ENCODE measurements at places on chromosomes 11 and 22.

DNA sequence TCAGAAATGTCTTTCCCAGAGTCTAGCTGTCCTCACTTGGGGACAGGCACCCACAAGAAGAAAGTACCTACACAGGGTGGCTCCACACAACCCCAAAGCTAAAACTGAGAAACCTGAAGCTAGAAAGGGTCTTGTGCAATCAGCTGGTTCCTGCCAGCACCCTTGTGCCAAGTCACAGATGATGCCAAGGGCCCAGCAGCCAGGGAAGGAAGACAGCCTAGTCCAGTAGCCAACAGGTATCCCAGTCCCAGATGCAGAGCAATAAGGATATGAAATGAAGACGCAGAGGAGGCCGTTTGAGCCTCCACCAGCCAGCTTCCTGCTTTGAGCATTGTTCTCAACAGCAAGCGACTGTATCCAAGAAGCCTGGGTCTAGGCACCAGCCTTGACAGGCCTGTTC, 6.1 kb downstream of the PLEKHA7 start:
- H3K4me3 ChIP-seq = no peak overlapping the region
- H3K4me1 ChIP-seq = no peaks in the 10 kb centered on the region
- no peaks in the 10 kb centered on the region for H3K36me3 ChIP-seq

- H3K27me3 ChIP-seq = no peaks in the 10 kb centered on the region
- no peak for DNase-seq
- peak overlapping the region; percentile 18 for H3K4me3 ChIP-seq
- peaks cover 62% of the 10 kb centered on the region for H3K4me1 ChIP-seq
- H3K27ac ChIP-seq = no peak overlapping the region
Measured at GRCh38 chr11:130180896-130181294, 21.3 kb downstream of the ST14 start.

GRCh38 chr11:126886636-126887035, 113.9 kb downstream of the KIRREL3 start:
- H3K4me3 ChIP-seq = no peak overlapping the region
- H3K27ac ChIP-seq = no peak overlapping the region
- H3K27me3 ChIP-seq = peaks cover 2% of the 10 kb centered on the region
- H3K4me1 ChIP-seq = peaks cover 38% of the 10 kb centered on the region

- H3K36me3 ChIP-seq = no peaks in the 10 kb centered on the region
- H3K27ac ChIP-seq = no peak overlapping the region
- H3K4me1 ChIP-seq = peaks cover 34% of the 10 kb centered on the region
- H3K4me3 ChIP-seq = no peak overlapping the region
Measured at GRCh38 chr11:70725739-70726138, 327.4 kb downstream of the CTTN start.

GRCh38 chr11:1117992-1118391, 39.8 kb upstream of the MUC5AC start:
- no peak for DNase-seq
- peaks cover 4% of the 10 kb centered on the region for H3K4me1 ChIP-seq
- no peaks in the 10 kb centered on the region for H3K36me3 ChIP-seq
- H3K4me3 ChIP-seq = no peak overlapping the region
- peaks cover 38% of the 10 kb centered on the region for H3K27me3 ChIP-seq
- no peak overlapping the region for H3K27ac ChIP-seq

- peaks cover 4% of the 10 kb centered on the region for H3K36me3 ChIP-seq
- H3K4me1 ChIP-seq = peaks cover 31% of the 10 kb centered on the region
- DNase-seq = peak; percentile 95
- H3K4me3 ChIP-seq = peak overlapping the region; percentile 67
- H3K27ac ChIP-seq = peak overlapping the region; percentile 85
Measured at GRCh38 chr22:37817705-37818408, 5.3 kb upstream of the GALR3 start.

GRCh38 chr11:27203077-27203647, 159.9 kb downstream of the CCDC34 start:
- H3K27ac ChIP-seq = peak overlapping the region; percentile 91
- peaks cover 74% of the 10 kb centered on the region for H3K4me1 ChIP-seq
- no peak for DNase-seq
- peaks cover 12% of the 10 kb centered on the region for H3K36me3 ChIP-seq

- no peak overlapping the region for H3K27ac ChIP-seq
- peaks cover 7% of the 10 kb centered on the region for H3K27me3 ChIP-seq
- no peak for DNase-seq
- H3K36me3 ChIP-seq = no peaks in the 10 kb centered on the region
- no peak overlapping the region for H3K4me3 ChIP-seq
Measured at GRCh38 chr11:18757811-18758210, 31.8 kb upstream of the IGSF22 start.

DNA sequence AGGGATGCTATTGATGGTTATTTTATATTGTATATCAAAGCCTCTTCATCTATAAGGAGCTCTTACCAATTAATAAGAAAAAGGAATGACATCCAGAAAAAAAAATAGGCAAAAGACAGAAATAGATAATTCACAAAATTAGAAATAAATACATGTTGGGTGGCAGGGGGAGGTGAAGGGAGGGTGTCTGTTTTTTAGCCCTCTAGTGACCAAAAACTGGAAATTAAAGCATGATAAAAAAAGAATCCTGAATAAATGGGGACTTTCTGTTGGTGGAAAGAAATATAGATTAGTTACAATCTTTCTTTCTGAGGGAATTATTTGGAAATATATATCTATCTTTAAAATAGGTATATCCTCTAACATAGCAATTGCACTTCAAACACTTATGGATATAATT, 42.0 kb upstream of the TTC36 start:
- H3K36me3 ChIP-seq = peaks cover 68% of the 10 kb centered on the region
- no peak overlapping the region for H3K27ac ChIP-seq
- no peaks in the 10 kb centered on the region for H3K27me3 ChIP-seq
- no peak overlapping the region for H3K4me3 ChIP-seq

DNA sequence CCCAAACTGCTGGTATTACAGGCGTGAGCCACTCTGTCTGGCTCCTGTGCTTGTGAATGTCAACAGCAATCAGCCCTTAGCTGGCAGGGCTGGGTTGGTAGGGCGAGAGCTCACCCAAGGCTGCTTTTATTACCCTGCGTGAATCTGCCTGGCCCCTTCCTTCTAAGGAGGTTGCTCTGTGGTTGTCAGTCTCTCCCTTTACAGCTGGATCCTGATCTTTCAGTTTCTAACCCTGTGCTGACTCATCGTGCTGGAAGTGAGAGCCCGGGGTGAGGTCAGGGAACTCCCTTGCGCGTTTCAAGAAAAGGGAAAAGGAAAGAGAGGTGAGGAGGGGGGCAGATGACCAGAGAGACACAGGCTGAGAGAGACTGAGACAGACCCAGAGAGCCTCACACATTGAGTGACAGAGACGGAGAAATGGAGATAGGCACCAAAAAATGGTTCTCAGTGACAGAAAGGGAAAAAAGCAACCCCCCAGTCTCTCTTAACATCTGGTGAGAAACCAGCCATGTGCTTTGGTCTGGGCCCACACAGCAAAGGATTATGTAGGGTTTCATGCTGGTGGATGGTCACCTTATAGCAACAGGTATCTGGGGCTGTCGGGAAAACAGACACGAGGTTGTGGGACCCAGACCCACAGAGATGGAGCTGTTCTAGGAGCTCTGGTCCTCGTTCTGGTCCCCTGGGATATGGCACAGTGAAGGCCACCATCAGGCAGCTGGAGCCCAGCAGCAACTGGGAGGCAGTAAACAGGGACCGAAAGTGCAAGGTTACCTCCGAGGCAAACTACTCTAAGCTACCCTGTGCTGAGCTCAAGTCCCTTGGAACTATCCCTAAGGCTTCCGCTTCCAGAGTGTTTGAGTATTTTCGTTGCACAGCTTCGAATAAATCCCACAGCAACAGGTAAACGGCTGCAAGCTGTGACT, 2.5 kb downstream of the TCN2 start:
- H3K4me1 ChIP-seq = peaks cover 54% of the 10 kb centered on the region
- H3K36me3 ChIP-seq = peaks cover 14% of the 10 kb centered on the region
- no peaks in the 10 kb centered on the region for H3K27me3 ChIP-seq
- DNase-seq = no peak
- peak overlapping the region; percentile 61 for H3K4me3 ChIP-seq
- H3K27ac ChIP-seq = peak overlapping the region; percentile 83

GRCh38 chr11:46760429-46761128, 41.6 kb downstream of the F2 start:
- H3K4me1 ChIP-seq = no peaks in the 10 kb centered on the region
- H3K36me3 ChIP-seq = peaks cover 79% of the 10 kb centered on the region
- no peaks in the 10 kb centered on the region for H3K27me3 ChIP-seq
- H3K4me3 ChIP-seq = no peak overlapping the region

DNA sequence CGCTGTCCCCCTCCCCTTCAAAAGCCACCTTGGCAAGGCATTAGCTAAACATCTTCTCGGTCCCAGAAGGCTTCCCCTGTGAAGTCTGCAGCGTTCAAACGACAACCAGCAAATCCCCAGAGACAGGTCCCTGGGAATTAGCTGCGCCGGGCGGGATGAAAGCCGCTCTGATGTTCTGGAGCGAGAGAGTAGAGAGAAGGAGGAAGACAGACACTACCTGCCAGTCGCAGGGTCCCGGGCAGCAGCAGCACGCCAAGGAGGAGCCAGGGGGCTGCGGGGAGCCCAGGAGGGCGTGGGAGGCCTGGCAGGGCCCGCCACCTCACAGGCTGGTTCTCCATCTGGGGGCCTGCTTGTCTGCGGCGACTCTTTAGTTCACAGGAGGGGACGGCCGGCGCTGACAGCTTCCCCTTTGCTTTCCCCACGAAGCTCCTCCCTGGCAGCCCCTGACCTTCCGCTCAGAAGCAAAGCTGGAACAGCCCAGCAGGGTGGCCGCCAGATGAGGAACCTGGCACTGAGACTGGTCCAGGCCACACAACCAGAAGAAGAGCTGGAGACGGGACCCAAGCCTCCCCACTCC, at the start of gene NFAM1:
Gene NFAM1 (minus strand): TSS at position 384 of the 577 bp plus-strand sequence. CDS start 46 bp downstream, at position 338.
- H3K36me3 ChIP-seq = no peaks in the 10 kb centered on the region
- H3K4me3 ChIP-seq = peak within 1 kb of the TSS; percentile 76
- DNase-seq = peak; percentile 41
- H3K4me1 ChIP-seq = peaks cover 53% of the 10 kb centered on the region

- no peak overlapping the region for H3K27ac ChIP-seq
- no peak overlapping the region for H3K4me3 ChIP-seq
- DNase-seq = no peak
- peaks cover 19% of the 10 kb centered on the region for H3K36me3 ChIP-seq
- H3K27me3 ChIP-seq = no peaks in the 10 kb centered on the region
- peaks cover 10% of the 10 kb centered on the region for H3K4me1 ChIP-seq
Measured at GRCh38 chr11:100948936-100949335, 180.7 kb downstream of the PGR start.

- H3K4me1 ChIP-seq = peaks cover 48% of the 10 kb centered on the region
- peaks cover 17% of the 10 kb centered on the region for H3K27me3 ChIP-seq
- no peaks in the 10 kb centered on the region for H3K36me3 ChIP-seq
- H3K27ac ChIP-seq = peak overlapping the region; percentile 33
Measured at GRCh38 chr11:130527636-130528297, 79.3 kb downstream of the ADAMTS15 start.

DNA sequence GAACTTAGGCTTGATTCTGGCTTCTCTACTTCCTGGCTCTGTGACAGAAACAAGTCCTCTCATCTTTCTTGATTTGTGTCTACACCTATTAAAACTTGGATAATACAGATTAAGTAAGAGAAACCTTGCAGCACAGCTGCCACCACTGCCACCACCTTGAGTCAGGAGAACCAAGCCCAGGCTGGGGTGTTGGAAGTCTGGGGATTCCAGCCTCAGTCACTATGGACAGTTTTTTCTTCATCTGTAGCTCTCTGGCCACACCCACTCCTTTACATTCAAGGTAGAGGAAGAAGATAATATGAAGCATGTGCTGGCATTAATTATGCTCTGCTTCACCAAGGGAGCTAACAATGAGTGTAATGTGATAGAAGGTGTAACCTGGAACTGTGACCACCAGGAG, 75.7 kb downstream of the RELT start:
- H3K4me3 ChIP-seq = no peak overlapping the region
- peaks cover 24% of the 10 kb centered on the region for H3K4me1 ChIP-seq
- H3K36me3 ChIP-seq = peaks cover 23% of the 10 kb centered on the region

GRCh38 chr11:74438681-74439080, 28.7 kb downstream of the KCNE3 start:
- H3K36me3 ChIP-seq = no peaks in the 10 kb centered on the region
- peaks cover 26% of the 10 kb centered on the region for H3K4me1 ChIP-seq
- DNase-seq = no peak

GRCh38 chr11:8164746-8165145, 4.1 kb downstream of the RIC3 start:
- H3K27me3 ChIP-seq = peaks cover 51% of the 10 kb centered on the region
- H3K4me1 ChIP-seq = peaks cover 23% of the 10 kb centered on the region

GRCh38 chr11:129612447-129612961, 203.1 kb upstream of the TMEM45B start:
- peaks cover 2% of the 10 kb centered on the region for H3K27me3 ChIP-seq
- H3K4me1 ChIP-seq = peaks cover 51% of the 10 kb centered on the region
- H3K27ac ChIP-seq = no peak overlapping the region
- no peak for DNase-seq
- no peaks in the 10 kb centered on the region for H3K36me3 ChIP-seq

DNA sequence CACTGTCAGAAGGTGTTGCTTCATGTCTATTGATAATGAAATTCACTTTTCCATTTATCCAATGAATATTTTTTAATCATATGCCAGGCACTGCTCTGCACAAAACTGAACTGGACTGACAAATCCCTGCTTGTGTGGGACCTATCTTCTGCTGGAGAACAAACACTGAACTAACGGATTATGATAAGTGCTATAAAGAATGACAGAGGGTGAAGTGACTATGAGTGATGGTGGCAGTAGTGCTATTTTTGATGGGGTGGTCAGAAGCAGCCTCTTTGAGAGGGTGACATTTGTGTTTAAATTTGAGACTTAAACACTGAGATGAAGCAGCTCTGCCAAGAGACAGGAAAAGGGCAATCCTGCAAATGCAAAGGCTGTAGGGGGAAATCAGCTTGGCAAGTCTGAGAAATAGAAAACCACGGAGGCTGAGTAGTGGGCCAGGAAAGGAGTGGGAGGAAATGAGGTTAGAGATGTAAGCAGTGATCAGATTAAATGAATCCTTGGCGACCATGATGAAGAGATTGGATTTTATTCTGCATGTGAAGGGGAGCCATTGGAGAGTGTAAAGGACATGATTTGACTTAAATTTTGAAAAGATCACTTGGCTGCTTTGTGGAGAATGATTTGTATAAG, 6.0 kb downstream of the TBCEL start:
- H3K36me3 ChIP-seq = no peaks in the 10 kb centered on the region
- H3K4me1 ChIP-seq = peaks cover 10% of the 10 kb centered on the region
- H3K27ac ChIP-seq = peak overlapping the region; percentile 50

- peak overlapping the region; percentile 92 for H3K27ac ChIP-seq
- DNase-seq = no peak
- H3K36me3 ChIP-seq = peaks cover 55% of the 10 kb centered on the region
- H3K4me1 ChIP-seq = peaks cover 5% of the 10 kb centered on the region
- no peaks in the 10 kb centered on the region for H3K27me3 ChIP-seq
Measured at GRCh38 chr22:19097518-19097917, 24.7 kb downstream of the DGCR2 start.
